Kidney (tissue), 22 donors: ENCODE measurements at places on chromosomes 13 and 19. TPM values are rescaled to one million over a fixed set of nuclear protein-coding genes. Genes with fewer than 3 reads are reported as not detected.

LIM2 gene
- not detected for polyA plus RNA-seq

PSG3 gene
- polyA plus RNA-seq = not detected

GGN gene
- polyA plus RNA-seq = 0.92 TPM

LRRC8E gene
- 2.2 TPM for polyA plus RNA-seq

APLP1 gene
- 13.6 TPM for polyA plus RNA-seq

STXBP2 gene
- polyA plus RNA-seq = 74.8 TPM

NHLRC3 gene
- polyA plus RNA-seq = 12.6 TPM

NKPD1 gene
- polyA plus RNA-seq = not detected

ZNF554 gene
- 3.6 TPM for polyA plus RNA-seq

JAK3 gene
- polyA plus RNA-seq = 3.5 TPM

SHISA2 gene
- polyA plus RNA-seq = 3.4 TPM

ADGRE3 gene
- not detected for polyA plus RNA-seq

AP1M2 gene
- polyA plus RNA-seq = 232 TPM

TUBA3C gene
- not detected for polyA plus RNA-seq

RFXAP gene
- 2.3 TPM for polyA plus RNA-seq

C2CD4C gene
- 0.99 TPM for polyA plus RNA-seq

TMPRSS9 gene
- polyA plus RNA-seq = not detected

ZNF836 gene
- 7.1 TPM for polyA plus RNA-seq

PABPC3 gene
- polyA plus RNA-seq = not detected

LSR gene
- 37.9 TPM for polyA plus RNA-seq

FLT1 gene
- polyA plus RNA-seq = 17.2 TPM

ACP7 gene
- 0.13 TPM for polyA plus RNA-seq

VSIG10L gene
- 2.2 TPM for polyA plus RNA-seq

C1QTNF9 gene
- polyA plus RNA-seq = not detected

SLC10A2 gene
- polyA plus RNA-seq = 4.5 TPM

CLEC4G gene
- 1.1 TPM for polyA plus RNA-seq

CRTC1 gene
- 10.9 TPM for polyA plus RNA-seq

FLT3 gene
- polyA plus RNA-seq = not detected

CGB2 gene
- not detected for polyA plus RNA-seq

NDUFA13 gene
- polyA plus RNA-seq = 627 TPM

NCAN gene
- polyA plus RNA-seq = not detected

SIGLEC8 gene
- not detected for polyA plus RNA-seq

BRCA2 gene
- polyA plus RNA-seq = 0.02 TPM

LILRB3 gene
- 1.4 TPM for polyA plus RNA-seq

SIAH3 gene
- polyA plus RNA-seq = 0.41 TPM

IRF3 gene
- polyA plus RNA-seq = 64.5 TPM

HPN gene
- polyA plus RNA-seq = 331 TPM

FXYD3 gene
- 26.4 TPM for polyA plus RNA-seq
